ENCODE measurements at places on chromosomes 2 and 18.

GRCh38 chr2:65846989-65847678 is 414.7 kb upstream of the SPRED2 start:
- DNase-seq: no peak

- DNase-seq: no peak
Measured at GRCh38 chr2:16639431-16639830, 26.2 kb downstream of the CYRIA start.

GRCh38 chr2:60780721-60781120 is 24.7 kb downstream of the PAPOLG start:
- no peak for DNase-seq

DNA sequence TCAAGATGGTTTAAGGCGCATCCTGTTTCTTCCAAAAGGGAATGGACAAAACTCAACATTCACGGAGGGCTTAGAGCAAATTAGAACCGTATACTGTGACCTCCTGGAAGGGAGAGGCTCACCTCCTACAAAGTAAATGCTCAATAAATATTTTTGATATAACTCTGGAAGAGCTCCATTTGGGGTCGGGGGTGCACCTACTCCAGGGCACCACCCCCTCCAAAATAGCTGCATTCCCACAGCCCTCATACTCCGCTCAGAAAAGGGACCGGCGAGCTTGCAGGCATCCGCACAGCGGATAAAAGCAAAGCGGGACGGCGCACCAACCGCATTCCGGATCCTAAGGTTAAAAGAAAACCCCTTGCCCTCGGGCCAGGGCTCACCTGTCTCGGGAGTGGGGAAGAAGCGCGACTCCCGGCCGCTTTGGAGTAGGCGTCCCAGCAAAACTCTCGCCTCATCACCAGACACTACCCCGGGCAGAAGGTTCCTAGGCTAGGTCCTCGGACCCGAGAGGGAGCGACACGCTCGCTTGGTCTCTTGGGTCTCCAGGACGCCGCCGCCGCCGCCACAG is 378 bp downstream of the WDPCP start:
- no peak for DNase-seq

DNA sequence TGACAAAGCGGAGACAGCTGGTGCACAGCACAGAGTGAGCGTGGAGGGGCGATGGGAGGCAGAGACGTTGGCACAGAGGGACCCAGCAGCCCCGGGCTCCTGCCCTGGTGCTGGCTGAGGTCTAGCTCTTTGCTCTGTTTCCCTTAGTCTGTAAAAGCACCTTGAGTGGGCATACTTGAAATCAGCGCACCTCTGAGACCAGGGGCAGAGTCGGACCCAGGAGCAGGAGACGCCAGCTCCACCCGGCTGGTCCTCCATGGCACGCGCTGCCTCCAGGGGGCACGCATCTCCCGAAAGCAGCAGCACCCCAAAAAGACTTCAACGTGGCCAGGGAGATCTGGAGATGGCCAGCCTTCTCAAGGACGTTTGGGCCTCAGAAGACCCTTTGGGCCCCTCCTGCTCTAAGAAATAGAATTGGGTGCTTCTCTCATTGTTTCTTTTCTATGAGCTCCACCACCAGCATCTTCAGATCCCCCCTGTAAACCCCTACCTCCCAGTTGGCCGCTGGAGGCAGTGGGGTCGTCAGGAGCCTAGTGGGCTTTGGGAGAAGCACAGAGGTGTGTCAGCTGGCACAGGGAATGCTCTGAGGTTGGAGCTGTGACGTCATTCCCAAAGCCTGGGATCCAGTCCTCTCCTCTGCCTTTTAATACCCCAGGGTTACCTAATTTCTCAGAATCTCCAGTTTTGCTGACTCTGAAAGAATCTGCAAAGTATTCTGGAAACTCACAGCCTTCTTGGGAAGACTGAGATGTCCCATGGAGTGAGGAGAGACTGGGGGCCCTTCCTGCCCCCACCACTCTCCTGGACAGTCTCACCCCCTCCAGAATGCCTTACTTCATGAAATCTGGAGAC is 58.9 kb downstream of the CIB4 start:
- DNase-seq: peak; percentile 64

DNA sequence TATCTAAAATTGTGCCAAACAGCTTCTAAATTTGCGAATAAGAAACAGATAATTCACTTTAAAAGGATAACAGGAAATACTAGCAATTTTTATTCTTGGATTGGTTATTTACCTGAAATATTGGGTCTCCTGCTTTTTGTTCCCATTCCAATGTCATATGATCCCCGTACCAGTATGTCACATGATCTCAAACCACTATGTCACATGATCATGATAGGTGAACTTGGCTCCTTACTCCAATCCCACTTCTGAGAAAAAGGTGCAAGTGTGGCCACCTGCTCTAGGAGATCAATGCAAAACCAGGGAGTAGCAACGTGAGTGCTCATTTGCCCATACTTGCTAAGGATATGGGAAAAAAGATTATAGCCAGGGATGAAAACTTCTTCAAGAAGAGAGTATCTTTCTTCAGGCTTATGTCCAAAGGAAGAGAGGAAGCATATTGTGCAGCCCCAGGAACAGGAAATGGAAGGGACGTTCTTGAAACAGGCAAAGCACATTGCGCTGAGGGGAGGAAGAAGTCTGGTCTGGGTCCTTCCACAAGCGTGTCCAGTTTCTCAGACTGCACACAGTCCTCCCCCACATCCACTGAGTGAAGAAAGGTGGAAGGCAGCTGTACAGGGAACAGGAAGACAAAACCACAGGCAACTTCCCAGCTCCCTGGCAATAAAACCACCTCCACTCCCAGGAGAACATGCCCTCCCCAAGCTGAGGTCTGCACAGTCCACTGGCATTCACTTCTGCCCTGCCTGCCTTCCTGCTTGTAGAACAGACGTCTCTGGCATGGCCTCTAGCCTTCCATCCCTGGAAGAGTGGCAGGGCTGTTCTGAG is at the start of gene LYG2:
Gene LYG2, minus strand, starts transcription at position 176 of the 828 bp plus-strand sequence. CDS start 1,406 bp downstream, outside the sequence.
- no peak for DNase-seq

DNA sequence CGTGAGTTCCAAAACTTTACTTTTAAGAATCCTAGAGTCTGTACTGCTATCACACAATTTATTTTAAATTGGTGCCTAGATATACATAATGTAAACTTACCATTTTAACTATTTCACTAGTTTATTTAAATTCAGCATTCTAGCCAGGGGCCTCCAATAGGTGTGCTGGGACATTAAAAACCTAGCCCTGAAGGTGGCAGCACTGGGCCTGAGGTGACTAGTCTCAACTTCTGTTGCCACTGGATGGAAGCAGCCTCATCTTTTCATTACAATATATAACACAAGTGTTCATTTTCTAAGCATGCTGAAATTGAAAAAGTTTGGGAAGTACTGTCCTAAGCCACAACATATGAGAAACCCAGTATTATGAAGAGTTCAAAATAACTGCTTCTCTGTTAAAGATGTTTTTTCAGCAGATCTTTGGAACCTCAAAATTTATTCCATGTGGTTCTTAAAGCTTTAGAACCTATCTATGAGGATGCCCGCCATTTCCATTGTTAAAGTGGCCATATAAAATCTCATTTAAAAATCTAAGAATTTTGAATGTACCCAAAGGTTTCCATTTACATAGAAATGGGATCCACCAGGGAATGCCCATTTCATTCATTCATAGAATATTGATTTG is 2.9 kb upstream of the RBBP8 start:
- peak; percentile 67 for DNase-seq

GRCh38 chr2:43224131-43224570 is 2.3 kb downstream of the ZFP36L2 start:
- DNase-seq: peak; percentile 84

DNA sequence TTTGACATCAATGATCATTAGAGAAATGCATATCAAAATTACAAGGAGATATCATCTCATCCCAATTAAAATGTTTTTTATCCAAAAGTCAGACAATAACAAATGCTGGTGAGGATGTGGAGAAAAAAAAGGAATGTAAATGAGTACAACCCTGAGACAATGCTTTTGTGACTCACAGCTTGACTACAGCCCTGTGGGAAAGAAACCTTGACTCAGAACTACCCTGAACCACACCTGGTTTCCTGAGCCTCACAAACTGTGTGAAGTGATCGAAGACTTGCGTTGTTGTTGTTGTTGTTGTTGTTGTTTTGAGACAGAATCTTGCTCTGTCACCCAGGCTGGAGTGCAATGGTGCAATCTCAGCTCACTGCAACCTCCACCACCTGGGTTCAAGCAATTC is 266.6 kb upstream of the MYT1L start:
- no peak for DNase-seq

- DNase-seq: no peak
Measured at GRCh38 chr18:77899972-77900754, 650.5 kb downstream of the GALR1 start.

DNA sequence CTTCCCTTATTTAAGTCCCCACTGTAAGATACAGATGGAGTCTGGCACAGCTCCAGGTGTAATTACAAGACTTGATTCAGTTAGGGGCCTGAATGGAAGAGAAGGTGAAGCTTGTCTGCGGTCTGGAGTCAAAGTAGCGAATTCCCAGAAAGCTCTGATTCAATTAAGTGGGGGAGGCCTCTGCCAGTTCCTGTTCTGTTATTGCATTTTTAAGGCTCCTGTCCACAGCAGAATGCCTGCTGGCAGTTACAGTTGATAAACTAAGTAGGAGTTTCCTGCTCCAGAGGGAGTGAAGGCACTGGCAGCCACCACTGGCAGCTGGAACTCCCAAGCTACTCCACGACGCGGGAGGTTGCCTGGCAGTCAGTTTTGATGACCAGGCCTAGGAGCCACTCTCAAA is 181.1 kb downstream of the SOCS6 start:
- DNase-seq: no peak

DNA sequence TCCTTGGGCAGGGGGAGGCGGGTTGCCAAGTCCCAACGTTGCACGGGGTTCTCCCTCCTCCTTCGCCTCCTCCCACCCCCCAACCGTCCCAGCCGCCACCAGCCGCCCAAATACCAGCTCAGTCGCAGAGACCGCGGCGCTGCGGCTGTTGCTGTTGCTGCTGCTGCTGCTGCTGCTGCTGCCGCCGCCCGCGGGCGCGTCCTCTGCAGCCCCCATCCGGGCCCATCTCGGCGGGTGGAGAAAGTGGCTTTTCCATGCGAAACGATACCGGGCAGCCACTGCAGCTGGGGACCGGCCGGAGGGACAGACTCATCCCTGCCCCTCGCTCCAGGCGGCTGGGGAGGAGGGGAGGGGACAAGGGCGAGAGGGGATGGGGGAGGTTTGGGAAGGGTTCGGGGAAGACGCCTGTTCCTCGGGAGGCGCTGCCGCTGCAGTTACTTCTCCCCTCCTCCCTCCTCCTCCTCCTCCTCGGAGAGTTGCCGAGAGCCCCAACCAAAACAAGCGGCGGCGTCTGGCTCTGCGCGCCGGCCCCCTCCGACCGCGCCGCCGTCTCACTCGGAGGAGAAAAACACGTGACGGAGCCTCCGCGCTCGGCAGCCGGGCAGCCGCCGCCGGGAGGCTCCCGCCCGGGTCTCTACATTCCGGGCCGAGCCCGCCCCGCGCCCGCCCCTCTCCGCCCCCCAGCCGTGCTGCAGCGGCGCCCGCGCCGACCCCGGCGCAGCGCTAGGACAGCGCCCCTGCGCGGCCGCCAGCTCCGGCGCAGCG is at the start of gene IRS1:
Gene IRS1, minus strand, starts transcription at position 610 of the 765 bp plus-strand sequence. CDS start 1,082 bp downstream, outside the sequence.
- DNase-seq: peak; percentile 90

- DNase-seq: peak; percentile 79
Measured at GRCh38 chr2:238523158-238524110, 96.7 kb downstream of the ASB1 start.

- DNase-seq: no peak
Measured at GRCh38 chr2:173134703-173135102, 59.1 kb downstream of the MAP3K20 start.

GRCh38 chr2:105631922-105632321 is 112.8 kb upstream of the NCK2 start:
- DNase-seq: peak; percentile 0

- no peak for DNase-seq
Measured at GRCh38 chr2:134689315-134689714, 29.5 kb downstream of the TMEM163 start.

DNA sequence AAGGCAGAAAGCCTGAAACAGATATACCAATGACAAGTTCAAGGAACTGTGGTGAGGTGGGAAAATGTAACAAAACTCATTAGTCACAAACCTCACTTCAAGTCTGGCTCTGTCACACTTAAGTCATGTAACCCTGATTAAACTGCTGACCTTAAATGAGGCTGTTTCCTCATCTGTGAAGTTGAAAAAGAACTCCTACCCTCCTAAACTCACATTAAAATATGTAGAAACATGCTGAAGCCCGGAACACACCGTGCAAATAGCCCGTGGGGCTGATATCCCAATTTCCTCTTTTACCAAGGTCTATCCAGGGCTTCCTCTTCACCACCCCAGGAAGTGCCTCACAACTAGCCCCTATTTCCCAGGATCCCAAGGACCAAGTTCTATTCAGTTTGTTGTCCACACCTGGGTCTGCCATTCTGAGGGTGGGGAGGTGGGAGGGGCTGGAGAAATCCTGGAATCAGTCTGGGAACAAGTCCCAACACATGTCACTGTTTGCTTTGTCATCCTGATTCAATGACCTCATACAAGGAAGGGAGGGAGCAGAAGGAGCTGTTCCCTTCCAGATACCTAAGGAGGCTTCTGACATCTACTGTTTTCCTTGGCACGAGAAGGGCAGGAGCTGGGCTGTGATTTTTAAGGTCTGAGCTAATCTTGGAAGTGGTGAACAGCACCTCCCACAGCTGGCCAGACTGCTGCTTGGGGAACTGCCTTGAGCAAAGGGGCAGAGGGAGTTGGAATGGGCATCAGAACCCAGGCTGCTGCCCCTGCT is 42.3 kb downstream of the SLC4A1AP start:
- DNase-seq: no peak

GRCh38 chr2:190527214-190527613 is 7.3 kb downstream of the NEMP2 start:
- no peak for DNase-seq

DNA sequence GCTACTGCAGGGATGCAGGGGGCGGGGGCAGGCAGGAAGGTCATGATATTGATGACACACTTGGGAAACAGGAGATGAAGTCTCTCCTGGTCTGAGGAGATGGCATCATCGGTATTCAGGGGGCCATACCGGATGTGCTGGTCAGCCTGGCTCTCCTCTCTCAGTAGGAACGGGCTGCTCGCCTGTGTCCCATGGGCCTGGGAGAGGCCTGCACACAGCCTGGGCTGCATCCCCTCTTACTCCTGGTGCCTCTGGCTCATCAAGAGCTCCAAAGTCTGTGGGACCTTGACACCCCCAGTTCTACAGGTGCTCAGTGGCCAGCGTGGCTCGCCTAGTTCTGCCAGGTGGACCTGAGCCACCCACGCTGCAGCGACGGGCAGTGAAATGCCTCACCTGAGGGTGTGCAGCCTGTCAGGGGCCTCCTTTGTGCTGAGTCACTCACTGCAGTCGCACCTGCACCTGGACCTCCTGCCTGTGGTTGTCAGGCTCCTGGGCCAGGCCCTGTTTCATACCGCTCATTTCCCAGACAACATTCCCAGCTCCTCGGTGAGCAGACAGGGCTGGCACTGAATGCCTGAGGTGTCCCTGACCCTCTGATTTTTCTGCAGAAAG is 18.6 kb upstream of the CNDP1 start:
- DNase-seq: peak; percentile 41

DNA sequence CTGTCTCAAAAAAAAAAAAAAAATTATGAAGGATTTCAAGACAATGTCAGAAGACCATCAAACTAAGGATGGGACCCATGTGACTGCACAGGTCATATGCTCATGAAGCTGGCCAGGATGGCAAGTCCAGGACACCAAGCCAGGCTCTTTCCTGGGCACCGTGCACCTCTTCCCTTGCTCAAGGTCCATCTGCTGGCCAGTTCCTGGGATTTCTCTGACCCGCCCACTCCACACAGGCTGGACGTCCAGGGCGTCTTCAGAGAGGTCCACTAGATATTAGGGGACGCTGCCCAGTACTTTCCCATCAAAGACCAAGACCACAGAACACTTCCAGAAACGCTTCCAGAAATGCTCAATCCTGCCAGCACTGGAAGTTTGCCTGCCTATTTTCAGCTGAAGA is 14.3 kb downstream of the TEX44 start:
- no peak for DNase-seq

Measured in left forelimb (tissue), 1 donor.